SHP77 (cell line): ENCODE measurements at places on chromosomes 7 and 10.

DNA sequence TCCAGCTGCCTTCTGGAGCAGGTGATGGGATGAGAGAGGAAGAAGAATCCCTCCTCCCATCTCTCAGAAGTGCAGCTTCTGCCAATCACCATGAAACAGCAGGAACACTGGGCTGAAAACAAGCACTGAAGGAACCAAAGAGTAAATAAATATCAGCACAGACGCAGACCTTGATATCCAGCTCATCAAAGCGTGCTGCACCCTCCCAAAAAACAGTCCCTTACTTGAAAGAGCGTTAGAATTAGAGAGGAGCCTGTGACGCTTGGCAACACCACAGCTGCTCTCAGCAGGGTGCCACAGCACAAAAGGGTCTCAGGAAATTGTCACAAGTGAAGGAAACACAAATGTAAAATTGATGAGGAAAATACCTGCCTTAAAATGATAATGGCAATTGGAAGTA lies 39.5 kb downstream of the KLF6 start:
- no peak for DNase-seq

GRCh38 chr10:113987156-113987555 lies 56.5 kb upstream of the ADRB1 start:
- no peak for DNase-seq

DNA sequence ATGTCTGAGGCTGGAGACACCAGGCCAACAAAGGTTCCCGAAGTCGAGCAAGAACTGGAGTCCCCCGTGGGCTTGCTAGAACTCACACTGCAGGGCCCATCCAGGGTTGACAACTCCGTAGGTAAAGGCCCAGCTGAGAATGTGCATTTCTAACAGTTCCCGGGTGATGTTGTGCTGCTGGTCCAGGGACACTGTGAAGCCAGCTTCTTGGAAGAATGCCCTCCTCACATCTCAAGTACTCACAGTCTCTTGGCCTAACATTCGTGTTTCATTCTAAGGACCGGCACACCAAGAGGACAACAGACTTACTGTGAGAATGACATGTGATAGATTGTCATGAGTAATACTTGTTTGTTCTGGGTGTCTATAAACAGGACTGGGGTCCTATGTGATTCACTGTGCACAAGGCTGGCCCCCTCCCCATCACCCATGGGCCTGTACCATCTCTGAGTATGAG lies 682.3 kb upstream of the IGFBP3 start:
- no peak for DNase-seq

DNA sequence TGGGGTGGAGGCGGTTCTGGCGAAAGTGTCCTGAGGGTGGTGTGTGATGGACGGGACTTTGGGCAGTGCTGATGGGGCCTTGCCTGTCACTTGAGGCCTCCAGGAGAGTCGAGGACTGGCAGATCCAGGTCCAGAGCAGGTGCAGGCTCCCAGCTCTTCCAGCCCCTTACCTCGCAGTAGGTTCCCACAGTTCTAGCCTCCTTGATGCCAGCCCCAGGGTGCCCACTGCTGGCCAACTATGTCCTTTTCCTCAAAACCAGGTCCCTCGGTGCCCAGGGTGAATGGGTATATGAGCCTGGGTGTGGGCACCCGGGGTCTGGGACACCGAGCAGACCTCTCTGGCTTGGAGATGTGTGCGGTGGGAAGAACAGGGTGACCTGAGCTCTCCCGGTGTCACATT lies 8.3 kb downstream of the FAM20C start:
- no peak for DNase-seq

DNA sequence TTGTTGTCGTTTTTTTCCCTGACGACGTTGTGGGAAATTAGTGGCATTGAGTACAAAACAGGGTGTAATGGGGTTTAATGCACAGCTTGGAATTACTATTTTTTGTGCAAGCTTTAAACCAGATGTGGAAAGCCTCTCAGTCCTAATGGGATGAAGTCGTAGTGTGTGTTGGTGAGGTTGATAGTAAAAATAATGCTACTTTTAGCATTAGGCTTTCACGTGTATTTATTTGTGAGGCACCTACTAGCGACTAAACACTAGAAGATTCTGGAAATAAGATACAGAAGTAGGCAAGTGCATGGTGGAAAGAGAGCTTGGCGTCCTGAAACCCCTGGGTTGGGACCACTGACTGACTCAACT lies 588 bp upstream of the ORC5 start:
- DNase-seq, result no peak

GRCh38 chr7:108805808-108806397 lies 236.2 kb downstream of the DNAJB9 start:
- no peak for DNase-seq

- DNase-seq, result no peak
Observed at GRCh38 chr10:58282615-58283014, 13.7 kb downstream of the CISD1 start.

DNA sequence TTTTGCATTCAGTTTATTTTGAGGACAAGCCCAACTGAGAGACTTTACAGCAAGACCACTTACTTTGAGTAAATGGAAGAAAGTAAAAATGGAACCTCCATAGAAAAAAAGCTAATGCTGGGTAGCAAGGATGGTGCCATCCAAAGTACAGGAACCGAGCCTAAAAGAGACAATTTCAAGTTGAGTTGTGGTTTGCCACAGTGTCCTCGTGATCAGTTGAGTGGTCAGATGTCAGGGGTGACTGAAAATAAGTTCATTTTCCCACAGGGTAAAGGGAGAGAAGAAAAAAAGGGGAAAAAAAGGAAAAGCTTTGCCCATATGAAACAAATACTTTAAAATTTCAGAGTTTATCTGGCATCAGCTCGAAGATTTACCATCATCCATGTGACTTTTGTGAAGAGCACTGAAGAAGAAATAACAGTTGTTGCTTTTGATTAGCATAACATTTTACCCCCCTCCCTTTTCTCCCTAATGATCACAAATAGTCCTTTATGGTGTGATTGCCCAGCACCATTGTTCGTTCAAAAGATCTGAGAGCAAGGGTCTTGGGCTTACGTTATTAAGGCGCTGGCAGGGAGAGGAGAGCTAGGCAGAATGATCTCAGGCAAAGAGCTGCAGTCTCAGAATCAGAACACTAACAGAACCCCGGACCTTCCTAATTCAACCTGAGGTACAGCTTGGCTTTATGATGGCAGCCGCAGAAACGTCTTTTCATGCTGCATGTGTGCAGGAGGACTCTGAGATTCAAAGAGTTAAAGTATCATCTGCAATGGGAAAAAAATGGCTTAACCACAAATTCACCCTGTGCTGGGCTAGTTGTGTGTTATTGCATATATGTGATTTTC lies 338.1 kb downstream of the RNLS start:
- DNase-seq, result no peak

- no peak for DNase-seq
Observed at GRCh38 chr10:70299876-70300275, 16.1 kb upstream of the NPFFR1 start.

GRCh38 chr10:47404446-47404845 lies 20.4 kb upstream of the ZNF488 start:
- no peak for DNase-seq

GRCh38 chr7:34371922-34372321 lies 286.1 kb upstream of the NPSR1 start:
- no peak for DNase-seq

DNA sequence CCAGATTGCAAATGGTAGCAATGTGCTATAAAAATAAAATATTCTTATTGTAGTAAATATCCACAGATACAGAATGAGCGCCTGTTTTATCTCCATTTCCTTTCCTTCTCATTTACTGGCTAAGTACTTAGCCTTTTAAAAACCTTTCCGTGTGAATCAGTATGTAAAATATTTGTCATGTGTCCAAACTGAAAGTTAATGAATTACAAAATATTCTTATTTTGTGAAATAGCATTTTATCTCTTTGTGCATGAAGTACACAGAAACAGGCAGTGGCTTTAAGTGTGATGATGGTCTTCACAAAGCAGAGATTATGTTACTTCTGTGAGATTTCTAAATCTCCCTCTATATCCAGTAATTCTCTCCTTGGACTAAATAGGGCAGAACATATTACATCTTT lies 56.7 kb upstream of the KIAA1217 start:
- no peak for DNase-seq

- no peak for DNase-seq
Observed at GRCh38 chr7:148909568-148909967, 25.5 kb upstream of the EZH2 start.

GRCh38 chr7:131336956-131337355 lies 9.3 kb downstream of the MKLN1 start:
- no peak for DNase-seq

GRCh38 chr10:124697837-124698544 lies 46.2 kb downstream of the FAM53B start:
- DNase-seq, result peak; percentile 88

- peak; percentile 7 for DNase-seq
Observed at GRCh38 chr7:96778263-96778662, 68.6 kb upstream of the SEM1 start.

- no peak for DNase-seq
Observed at GRCh38 chr10:58795560-58795959, 282.9 kb downstream of the BICC1 start.

- no peak for DNase-seq
Observed at GRCh38 chr7:27165996-27166530, 726 bp upstream of the HOXA9 start.

- no peak for DNase-seq
Observed at GRCh38 chr7:7647495-7648036, 7.0 kb downstream of the UMAD1 start.

DNA sequence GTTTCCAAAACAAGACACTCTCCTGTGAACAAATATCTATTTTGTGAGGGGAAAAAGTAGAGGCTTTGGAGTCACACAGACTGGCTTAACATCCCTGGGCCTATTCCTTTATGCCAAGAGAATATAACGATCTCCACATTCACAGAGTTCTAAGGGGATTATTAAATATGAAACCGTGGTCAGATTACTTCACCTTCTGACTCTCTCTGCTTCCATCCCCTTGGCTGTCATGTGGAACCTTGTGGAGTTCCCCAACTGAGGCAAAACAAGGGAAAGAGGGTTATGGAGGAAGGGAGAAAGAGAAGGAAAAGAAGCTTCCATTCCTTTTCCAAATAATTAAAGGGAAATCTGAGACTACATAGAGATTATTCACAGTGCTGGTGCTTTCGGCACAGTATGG lies 55.5 kb upstream of the ATP6V0A4 start:
- DNase-seq, result no peak

DNA sequence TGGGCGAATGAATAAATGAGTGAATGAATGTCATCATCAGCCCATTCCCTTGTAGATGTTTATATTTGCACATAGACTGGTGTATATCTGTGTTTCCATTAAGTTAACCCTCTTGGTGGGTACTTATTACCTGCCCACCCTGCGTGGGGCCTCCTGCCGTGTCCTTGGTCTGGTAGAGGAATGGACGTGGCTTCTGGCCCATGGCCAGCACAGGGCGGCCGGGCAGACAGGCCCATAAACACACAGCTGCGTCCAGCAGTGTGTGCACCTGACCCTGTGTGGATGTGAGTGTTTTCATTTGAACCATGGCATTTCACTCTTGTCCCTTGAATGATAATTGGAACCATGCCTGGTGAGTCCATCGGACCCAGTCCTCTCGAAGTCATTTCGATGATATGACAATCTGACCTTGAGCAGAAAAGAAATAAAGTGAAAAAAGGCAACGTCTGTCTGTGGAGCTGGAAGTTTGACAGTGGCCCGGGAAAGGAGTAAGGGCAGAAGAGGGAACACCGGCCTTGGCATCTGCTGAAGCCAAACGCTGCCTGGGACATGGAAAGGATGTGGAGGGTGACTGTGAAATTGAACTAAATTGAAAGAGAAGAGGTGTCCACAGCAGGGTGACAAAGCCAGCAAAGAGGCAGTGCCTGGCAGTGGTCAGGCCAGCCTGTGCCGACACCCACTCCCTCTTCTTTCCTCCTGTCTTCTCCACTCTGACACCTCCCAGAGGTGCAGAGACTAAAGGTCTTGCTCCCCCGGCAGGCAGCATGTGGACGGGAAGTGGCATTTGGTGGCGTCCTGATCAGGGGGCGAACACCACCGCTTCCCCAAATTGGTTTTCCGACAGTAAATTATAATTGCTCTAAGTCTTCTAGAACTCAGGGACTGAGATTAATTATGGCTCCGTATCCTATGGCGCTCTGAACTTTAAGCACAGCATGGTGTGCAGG lies 199.0 kb upstream of the ZMIZ1 start:
- no peak for DNase-seq

DNA sequence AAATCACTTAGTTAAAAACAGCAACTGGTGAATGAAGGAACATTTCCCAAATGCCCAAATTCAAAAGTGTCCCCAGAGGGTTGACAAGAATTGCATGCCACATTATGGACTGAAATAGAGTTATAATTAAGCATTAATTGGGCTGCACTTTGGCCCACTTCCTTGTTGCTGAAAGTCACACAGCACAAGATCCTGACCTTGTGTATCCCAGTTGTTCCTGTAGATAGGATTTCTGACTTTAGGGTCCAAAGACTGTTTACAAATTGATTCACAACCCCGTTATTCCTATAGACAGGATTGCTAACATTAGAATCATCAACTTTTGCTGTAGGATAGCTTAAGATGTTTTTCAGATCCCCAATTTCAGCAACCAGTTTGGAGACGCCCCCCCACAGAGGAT lies 31.5 kb upstream of the NPFFR1 start:
- DNase-seq, result no peak

- no peak for DNase-seq
Observed at GRCh38 chr10:35916791-35917190, 274.7 kb upstream of the FZD8 start.

DNA sequence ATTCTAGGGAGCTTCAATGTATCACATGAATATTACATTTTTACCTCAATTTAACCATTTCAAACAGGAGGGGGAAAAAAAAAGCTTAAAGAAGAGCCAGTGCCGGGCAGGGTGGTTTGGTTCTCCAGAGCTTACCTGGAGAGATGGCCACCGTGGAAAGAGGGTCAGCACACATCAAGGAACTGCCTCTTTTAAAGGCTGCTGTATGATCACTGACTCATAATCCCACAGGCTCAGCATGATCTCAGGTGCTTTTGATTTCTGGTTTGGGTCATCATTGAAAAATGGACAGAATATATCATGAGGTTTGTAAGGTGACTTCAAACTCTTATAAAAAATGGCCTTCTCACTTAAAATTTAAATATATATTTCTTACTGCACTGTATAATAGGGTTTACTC lies 67.5 kb upstream of the MDFIC start:
- no peak for DNase-seq

DNA sequence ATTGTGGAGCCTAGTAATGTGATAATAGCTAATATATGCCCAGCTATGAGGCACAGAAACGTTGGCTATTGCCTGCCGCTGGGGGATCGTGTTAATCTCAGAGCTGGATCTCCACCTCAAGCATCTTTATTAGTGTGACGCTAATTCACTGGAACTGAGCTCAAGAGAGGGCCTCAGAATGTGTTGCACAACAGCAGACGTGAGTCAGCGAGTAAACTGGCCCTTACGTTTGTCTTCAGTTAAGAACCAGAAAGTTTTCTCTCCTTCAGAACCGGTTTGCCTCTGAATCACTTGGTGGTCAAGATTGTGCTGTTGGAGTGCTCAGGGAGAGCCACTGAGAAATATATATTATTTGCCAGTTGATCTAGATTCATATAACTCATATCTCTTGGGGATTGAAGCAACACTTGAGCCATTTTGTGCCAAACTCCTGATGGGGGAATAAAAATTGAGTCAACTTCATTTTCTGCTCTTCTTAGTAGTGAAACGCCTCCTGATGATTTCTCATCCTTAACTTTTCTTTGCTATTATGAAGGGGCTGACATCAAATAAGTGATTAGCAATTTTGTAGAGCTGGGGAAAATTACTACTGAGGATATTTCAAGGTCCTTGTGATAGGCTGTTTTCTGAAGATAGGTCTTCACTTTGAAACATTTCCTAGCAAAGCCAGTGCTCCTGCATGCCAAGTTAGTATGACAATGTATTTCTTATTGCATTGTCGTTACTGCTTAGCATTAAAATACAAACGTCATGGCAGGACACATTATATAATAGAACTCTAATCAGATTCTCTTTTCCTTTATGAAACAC lies 22.3 kb downstream of the BZW2 start:
- DNase-seq, result no peak
